ENCODE measurements at places on chromosomes 6 and 20.

- no peak for DNase-seq
Observed at GRCh38 chr6:2917801-2918445, 14.8 kb upstream of the SERPINB9 start.

GRCh38 chr6:27541212-27541932, 68.5 kb upstream of the ZNF184 start:
- no peak for DNase-seq

DNA sequence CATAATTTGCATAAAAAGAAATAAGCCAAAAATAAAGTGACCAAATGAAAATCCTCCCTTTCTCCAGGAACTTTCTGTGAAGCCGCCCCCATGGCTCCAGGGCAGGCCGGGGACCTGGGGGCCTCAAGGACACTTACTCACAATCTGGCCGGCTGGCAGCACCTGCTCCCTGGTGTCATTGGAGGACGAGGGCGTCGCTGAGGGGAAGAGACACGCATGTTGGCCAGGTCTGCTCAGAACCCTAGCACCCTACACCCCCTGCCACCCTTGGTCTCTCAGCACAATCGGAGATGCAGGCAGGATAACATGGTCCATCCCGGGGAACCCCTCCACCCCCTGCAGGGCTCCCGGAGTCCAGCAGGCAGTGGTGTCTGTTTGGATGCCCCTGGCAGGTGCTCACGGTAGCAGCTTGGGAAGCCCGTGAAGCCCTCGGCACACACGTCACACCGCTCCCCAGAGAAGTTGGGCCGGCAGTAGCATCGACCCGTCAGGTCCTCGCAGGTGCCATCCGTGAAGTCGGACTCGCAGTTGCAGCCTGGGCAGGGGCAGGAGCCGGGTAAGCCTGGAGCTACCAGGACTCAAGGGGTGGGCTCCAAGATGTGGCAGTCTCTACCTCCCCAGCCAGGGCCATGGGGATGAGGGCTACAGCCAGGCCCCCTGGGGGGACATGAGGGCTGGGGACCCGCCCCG, 21.3 kb downstream of the LAMA5 start:
- DNase-seq = no peak

DNA sequence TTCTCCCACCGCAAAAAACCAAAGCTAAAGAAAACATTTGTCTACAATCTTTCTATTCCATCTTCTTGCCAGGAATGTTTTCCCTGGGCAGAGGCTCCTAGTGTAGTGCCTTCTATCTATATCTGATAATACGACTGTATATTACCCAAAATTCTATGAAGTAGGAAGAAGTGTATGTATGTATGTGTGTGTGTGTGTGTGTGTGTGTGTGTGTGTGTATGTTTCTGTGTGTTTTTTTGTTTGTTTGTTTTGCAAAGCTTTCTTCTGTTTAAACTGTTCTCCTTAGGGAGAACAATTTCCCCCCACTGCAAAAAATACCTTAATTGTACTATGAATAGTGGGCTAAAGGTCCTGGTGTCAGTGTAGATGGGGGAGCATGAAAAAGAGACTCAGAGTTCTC, 312.6 kb upstream of the CITED2 start:
- DNase-seq = no peak

DNA sequence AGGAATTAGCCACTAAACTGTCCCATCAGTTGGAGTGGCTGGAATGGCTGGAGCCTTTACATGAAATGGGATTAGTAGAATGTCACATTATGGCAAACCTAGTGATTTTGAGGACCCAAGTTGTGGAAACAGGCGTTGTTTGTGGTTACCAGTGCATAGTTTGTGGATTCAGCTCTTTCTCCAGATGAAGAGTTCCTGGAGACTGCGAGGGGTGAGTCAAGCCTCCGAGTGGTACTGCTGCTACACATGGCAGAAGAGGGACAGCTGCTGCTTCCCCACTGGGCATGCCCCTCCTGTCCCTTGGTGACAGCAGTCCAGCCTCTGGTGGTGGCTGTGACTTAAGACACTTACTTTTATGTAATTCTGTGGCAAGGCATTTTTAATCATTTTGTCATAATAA, 94.2 kb upstream of the SCP2D1 start:
- no peak for DNase-seq

GRCh38 chr6:117200067-117200466, 65.3 kb upstream of the VGLL2 start:
- DNase-seq = no peak

DNA sequence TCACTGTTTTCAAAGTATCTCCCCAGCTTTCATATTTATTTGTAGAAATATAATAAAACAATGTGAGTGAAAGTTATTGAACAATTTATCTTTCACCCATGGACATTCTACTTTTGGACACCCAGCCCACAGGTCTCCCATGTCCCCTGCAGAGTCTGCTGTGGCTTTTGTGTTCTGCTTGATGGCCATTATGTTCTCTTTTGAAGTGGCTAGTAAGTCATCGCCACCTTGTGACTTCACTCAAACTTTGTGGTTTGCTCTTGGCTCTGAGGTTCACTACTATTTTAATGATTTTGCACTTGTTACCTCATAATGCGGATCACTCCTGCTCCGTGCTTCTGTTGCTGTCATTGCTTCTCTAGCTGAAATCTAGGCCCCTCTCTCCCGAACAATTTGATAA, 10.2 kb upstream of the DEFB113 start:
- DNase-seq = no peak
